ENCODE measurements at places on chromosomes 12 and 14. TPM values are rescaled to one million over a fixed set of nuclear protein-coding genes. Genes with fewer than 3 reads are reported as not detected.

DNA sequence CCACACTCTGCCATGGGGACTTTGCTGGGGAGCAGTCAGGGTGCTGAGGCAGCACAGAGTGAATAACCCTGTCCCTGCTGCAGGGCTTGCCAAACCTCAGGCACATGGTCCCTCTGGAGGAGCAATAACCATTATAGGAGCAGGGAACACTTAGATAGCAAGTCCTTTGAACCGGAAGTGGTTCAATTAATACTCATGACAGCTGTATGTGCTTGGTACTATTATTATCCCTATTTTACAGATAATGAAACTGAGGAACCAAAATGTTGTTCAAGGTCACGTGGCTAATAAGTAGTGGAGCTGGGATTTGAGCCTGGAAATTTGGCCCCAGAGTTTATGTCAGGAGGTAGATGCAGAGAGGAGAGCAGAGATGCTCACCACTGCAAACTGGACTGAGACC is 49.0 kb downstream of the RFX4 start:
- DNase-seq = no peak

GRCh38 chr12:27382171-27382795 is 49.6 kb downstream of the BMAL2 start:
- DNase-seq = no peak

SERPINA6 gene
- not detected for total RNA-seq

DNA sequence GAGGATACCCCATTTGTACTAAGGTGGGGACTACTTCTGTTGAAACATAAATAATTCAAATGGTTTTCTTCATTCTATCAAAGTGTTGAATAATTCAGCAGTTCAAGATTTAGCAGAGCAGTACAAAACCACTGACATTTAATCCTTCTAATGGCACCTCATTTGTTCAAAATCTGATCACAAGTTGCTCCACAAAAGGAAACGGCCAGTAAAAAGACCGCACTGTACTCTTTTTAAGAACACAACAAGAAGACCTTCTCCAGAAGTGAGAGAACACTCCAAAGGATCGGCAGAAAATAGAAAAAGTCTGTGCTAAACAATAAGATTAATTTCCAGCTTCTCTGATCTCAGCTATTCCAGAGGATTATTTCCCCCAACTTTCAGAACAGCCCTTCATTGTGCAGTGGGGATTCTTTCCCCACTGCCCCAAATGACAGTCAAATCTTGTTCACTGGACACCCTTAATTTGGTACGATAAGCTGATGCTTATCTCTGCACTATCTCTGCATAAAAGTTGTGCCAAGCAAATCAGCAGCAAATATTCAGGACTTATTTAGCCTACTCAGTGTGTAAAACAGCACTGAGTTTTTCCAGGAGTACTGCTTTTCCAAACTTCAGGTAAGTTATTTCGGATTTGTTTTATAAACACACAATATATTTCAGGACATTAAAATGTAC is 5.2 kb downstream of the MPHOSPH9 start:
- DNase-seq = no peak

MFAP5 gene
- total RNA-seq = 0.41 TPM

- no peak for DNase-seq
Measured at GRCh38 chr14:24839617-24840203, 205.7 kb upstream of the GZMB start.

GRCh38 chr14:63296060-63296563 is 22.6 kb downstream of the GPHB5 start:
- no peak for DNase-seq

NRIP2 gene
- total RNA-seq = not detected

Data from frontal cortex (tissue), 4 donors.